ENCODE measurements at places on chromosomes 7 and 10. TPM values are rescaled to one million over a fixed set of nuclear protein-coding genes. Genes with fewer than 3 reads are reported as not detected.

GRCh38 chr10:118916777-118917176, 112.7 kb upstream of the NANOS1 start:
- no peak for DNase-seq

DNA sequence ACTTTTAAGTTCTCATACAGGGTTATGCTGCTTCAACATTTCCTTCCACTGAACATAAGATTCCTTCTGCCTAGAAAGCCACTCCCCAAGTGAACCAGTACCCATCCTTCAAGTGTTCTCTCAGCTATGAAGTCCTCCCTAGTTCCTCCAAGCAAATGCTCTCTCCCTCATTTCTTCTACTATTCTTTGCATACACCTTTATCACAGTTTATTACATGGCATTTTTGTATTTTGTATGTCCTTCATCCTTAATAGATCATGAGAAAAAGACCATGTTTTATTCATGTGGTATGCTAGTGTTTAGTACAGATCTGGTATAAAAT, 1.9 kb downstream of the SYPL1 start:
- no peak for DNase-seq

- no peak for DNase-seq
These were observed 894.4 kb downstream of the KCNMA1 start for GRCh38 chr10:76743169-76743568.

- no peak for DNase-seq
These were observed 97.8 kb upstream of the BTBD16 start for GRCh38 chr10:122173337-122173736.

The SMNDC1 gene
- total RNA-seq = 19.3 TPM

GRCh38 chr10:340646-341045, 205.4 kb downstream of the ZMYND11 start:
- DNase-seq = no peak

The ABCA13 gene
- total RNA-seq = 1.6 TPM

DNA sequence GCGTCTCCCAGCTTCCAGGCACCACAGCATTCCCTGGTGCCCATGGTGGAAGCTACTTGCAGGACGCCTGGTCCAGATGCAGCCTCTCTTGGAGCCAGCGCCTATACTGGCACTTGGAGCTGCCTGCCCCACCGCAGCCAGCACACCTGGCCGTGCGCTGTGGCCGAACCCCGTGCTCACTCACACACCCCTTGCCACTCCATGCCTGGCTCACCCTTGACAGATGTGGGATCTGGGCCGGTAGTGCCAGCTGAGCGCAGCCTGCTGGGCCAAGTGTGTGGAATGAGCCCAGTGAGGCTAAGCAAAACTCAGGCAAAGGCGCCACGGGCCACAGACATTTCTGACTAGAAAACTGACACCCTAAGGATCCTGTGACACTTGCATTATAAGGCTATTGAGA, 884.8 kb downstream of the LRMDA start:
- no peak for DNase-seq

GRCh38 chr10:98602224-98602623, 155.5 kb upstream of the HPS1 start:
- no peak for DNase-seq

The PDZD7 gene
- total RNA-seq = 0.28 TPM

DNA sequence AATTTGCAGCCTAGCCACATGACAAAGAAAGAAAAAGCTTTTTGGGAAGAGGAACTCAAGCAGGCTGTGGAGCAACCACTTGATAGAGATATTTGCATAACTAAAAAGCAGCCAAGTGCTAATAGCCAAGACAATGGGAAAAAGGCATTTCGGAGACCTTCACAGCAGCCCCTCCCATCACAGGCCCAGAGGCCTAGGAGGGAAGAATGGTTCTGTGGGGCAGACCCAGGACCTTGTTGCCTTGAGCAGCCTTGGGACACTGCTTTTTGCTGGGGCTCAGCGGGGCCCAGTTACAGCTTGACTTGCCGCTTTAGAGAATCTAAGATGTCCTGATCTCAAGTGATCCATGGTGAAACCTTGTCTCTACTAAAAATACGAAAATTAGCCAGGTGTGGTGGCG, 38.5 kb downstream of the FAM149B1 start:
- DNase-seq = no peak

DNA sequence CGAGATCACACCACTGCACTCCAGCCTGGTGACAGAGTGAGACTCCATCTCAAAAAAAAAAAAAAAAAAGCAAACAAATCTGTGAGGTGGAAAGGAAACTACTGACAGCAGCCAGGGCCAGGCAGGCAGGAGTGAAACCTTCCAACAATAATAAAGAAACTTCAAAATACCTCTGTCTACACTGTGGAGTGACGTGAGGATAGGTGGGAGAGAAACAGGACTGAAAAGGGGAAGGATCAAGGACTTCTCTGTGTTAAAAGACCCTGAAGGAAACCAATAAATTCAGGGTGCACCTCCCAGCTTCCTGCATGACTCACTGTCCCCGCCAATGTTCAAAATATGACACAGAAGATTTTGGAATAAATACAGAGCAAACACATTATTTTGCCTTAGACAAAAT, 82.9 kb downstream of the KIAA1549 start:
- no peak for DNase-seq
